ENCODE measurements at places on chromosomes 5 and 9. TPM values are rescaled to one million over a fixed set of nuclear protein-coding genes. Genes with fewer than 3 reads are reported as not detected.

- DNase-seq: no peak
These were observed 21.8 kb upstream of the FKTN start for GRCh38 chr9:105535920-105536668.

DNA sequence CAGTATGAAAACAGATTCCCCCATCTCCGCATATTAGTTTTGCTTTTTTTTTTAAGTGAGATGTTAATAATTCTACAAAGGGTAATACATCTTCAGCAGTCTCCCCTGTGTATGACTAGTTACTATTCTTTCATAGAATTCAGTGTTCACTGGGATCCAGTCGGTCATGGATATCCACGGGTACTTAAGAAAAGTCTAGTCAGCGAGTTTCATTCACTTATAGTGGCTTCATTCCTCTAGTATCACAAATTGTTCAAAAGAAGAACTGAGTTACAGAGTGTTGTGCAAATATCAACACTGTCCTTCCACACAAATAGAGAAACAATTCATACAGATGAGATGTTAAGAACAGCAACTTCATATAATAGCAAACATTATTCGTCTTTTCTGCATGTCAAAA, 35.7 kb downstream of the BNC2 start:
- DNase-seq: no peak

GRCh38 chr5:68499987-68500386, 284.4 kb downstream of the PIK3R1 start:
- DNase-seq: no peak

DNA sequence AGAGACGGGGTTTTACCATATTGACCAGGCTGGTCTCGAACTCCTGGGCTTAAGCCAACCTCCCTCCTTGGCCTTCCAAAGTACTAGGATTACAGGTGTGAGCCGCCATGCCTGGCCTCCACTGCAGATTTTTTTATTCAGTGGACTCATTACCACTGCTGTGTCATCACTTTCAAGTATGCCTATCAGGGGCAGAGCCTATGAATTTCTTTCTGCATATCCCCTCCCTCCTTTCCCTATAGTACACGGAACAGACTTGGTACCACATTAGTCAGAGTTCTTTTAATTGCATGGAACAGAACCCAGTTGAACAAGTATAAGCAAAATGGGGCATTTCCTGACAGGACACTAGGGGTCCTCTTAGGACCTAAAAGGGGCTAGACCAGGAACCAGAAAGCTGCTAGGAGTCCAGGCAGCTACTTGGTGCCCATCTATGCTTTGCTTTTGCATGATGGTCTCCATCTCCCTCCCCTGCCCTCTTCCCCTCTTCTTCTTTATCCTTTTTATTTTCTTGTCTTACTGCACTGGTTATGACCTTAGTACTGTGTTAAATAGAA, 5.8 kb downstream of the BSPRY start:
- no peak for DNase-seq

DNA sequence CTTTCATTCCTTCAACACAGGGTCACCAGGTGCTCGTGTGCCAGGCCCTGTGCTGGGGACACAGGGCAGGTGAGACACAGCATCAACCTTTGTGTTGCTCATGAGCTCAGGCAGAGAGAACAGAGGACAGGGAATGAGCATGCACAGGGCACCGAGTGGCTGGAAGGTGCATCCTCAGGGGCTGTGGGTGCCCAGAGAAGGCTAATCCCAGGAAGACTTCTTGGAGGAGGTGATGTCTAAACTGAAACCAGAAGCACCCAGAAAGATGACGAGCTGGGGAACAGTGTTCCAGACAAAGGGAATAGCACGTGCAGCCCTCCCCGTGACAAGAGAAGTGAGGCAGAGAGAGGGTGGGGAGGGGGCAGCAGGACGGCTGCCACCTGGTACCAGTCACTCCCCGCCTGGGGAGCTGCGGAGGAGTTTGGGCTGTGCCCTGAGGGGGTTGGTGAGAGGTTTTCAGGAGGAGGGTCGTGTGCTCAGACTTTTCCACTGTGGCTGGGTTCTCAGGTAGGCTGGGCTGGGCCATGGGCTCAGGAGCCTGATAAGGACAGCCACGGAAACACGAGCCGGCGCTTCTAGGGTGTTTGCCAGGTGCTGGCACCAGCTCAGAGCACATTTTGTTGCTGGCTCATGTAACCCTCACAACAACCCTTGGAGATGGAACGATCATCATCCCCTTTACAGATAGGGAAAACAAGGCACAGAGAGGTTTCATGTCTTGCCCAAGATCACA, 46.0 kb downstream of the HMCN2 start:
- DNase-seq: no peak

GRCh38 chr9:20352591-20352990, 269.7 kb downstream of the MLLT3 start:
- DNase-seq: peak; percentile 25

- no peak for DNase-seq
These were observed 15.4 kb downstream of the FAM174A start for GRCh38 chr5:100550531-100551051.

DNA sequence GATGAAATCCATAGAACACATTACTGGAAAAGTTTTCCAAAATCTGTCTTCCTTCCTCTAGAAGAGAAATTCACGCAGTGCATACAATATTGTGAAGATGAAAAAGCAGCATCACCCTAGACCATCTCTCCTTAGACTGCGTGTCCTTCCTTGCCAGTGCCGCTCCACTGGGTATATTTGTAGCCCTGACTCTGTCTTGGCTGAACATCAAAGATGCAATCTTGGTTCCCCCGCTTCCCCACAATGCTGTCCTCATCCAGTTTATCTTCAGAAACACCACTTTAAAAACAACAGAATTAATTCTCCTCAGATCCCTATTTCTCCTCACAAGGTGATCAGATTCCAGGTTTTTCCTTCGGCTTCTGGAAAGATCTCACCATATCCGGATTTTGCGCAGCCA, 53.9 kb downstream of the ROR2 start:
- no peak for DNase-seq

GRCh38 chr5:115298811-115299210, 2.4 kb upstream of the CCDC112 start:
- no peak for DNase-seq

DNA sequence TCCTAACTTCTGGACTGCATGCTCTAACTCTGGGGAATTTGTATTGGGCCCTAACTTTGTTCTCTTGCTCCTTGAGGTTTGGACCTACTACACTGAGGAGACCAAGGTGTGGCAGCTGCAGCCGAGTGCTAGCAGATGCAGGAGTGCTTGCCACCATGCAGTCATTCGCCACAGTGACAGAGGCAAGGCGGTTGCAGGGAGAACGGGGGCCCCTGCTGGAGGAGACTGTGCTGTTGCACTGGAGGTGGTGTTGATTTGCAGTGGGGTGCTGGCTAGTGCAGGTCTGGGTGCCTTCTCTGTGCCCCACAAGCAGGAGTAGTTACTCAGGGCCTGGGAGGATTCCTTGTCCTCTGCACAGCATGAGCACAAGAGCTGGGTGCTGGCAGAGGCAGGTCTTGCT, 22.4 kb upstream of the DIRAS2 start:
- DNase-seq: no peak

DNA sequence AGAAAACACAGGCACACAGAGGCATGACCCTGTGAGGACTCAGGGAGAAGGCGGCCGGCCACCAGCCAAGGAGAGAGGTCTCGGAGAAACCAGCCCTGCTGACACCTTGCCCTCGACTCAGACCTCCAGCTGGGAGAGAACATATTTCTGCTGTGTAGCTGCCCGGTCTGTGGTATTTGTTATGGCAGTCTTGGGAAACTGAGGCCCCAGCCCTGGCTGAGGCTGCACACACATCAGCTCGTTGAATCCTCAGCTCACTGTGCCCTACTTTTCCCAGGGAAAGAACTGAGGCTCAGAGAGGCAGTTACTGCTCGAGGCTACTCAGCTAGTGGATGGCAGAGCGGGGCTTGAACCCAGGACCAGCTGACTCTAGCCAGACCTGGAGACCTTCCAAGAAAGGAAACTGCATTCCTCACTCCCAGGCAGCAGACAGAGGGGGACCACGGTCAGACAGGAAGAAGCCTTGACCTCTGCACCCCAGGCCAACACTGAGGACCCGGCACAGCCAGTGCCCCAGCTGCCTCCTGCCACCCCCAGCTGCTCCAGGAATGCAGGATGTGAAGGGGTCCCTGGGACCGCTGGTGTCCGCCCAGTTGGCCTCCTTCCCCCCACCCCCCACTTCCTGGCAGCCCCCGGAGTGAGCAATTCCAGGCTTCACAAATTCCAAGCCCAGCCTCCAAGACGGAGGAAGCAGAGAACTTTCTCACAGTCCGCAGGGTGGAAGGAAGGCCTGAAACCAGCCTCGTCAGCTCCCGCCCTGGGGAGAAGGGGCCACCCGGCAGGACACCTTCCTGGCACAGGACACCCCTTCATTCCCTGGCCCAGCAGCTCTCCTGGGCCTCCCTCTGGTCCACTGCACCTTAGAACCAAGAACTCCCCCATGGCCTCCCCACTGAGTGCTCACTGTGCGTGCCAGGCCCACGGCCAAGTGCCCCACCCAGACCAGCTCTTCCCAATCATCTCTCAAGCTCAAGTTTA, 69.9 kb downstream of the LRSAM1 start:
- DNase-seq: peak; percentile 87

DNA sequence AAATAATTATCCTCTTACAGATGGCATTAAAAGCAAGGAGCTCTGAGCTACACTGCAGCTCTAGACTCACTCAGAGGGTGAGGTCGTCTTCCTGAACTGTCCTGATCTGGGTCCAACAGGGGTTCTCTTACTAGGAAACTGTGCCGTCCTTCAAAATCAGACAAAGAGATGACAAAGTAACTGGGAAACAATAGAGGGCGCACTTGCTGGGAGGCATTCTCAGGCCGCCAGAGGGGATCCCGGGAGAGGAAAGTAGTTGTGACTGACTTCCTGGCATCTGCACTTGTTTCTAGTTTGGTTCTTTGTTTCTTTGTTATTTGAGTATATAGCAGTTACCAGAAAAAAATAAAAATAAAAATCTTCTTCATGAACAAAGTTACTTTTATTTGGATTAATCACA, 142.9 kb upstream of the MSX2 start:
- no peak for DNase-seq

DNA sequence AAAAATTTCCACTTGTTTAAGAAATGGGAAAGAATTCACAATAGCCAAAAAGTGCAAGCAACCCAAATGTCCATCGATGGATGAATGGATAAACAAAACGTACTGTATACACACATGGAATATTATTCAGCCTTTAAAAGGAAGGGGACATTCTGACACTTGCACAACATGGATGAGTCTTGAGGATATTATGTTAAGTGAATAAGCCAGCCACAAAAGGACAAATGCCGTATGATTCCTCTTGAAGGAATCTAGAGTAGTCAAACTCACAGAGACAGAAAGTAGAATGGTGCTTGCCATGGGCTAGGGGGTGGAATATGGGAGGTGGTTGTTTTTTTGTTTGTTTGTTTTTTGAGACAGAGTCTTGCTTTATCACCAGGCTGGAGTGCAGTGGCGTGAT, 3.8 kb upstream of the ATP6V0E1 start:
- DNase-seq: no peak

GRCh38 chr9:113449376-113449775, 14.2 kb upstream of the RGS3 start:
- DNase-seq: no peak

DNA sequence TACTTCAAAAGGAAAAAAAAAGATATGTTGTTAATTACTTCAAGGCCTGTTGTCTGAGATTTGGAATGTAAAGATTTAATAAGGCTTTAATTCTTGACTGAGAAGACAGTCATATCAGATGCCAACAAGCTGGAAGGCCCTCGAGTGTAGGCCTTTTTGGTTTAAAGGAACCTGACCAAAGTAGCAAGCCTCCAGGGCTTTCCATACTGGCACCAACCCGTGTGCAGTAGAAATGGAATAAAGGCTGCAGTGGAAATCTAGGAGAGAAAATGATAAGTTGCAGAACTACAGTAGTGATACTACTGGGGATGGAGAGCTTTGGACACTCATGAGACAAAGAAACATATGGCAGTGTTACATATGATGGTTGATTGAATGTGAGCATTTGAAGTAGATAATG, 358.0 kb downstream of the TAF11L14 start:
- DNase-seq: no peak

GRCh38 chr5:177392765-177393164, 7.7 kb downstream of the PFN3 start:
- DNase-seq: no peak

DNA sequence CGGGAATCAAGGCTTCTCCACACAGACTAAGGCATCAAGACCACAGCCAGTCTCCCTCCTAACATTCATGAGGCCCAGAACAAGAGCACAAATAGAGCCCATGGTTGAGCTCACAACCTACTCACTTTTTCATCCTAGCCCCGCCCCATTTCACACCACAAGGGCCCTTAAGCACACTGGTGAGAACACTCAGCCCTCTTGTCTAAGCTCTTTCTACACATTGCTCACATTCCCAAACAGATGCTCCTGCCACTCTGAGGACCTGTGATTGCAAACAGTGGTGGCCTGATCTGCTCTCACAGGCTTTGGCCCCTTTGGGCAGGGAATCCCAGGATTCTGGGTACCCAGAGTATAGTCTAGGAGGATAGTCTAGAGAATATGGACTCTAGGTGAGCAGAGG, 54.0 kb downstream of the FEM1C start:
- DNase-seq: no peak

GRCh38 chr5:28602429-28602828, 1564.0 kb upstream of the CDH9 start:
- no peak for DNase-seq

GRCh38 chr5:39854771-39855410, 430.1 kb upstream of the DAB2 start:
- DNase-seq: no peak

DNA sequence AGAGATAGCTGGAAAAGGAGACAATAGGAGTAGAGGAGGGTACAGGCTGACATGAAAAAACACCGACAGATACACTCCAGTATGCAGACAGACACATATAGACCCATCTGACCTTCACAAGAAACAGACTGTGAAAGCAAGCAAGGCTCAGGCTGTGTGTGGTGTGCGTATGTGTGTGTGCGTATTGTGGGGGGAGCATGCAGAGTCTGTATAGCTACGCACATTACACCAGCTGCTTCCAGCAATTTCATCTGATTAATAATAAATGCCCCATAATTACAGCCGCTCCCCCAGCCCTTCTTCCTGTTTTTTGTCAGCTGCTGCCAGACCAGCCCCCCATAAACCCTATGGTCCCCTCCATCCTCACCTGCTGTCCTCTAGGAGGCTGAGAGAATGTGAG, 6.7 kb downstream of the CNTFR start:
- no peak for DNase-seq

Gene PAPPA
- total RNA-seq: 5.3 TPM

Gene PCA3
- not detected for total RNA-seq

Gene MAMDC4
- 1.0 TPM for total RNA-seq

Gene IQGAP2
- not detected for total RNA-seq

Gene MARCHF11
- total RNA-seq: not detected

Gene PHAX
- 94.9 TPM for total RNA-seq

Gene MAT2B
- total RNA-seq: 97.6 TPM

Gene RLN1
- not detected for total RNA-seq

Gene FST
- 7.3 TPM for total RNA-seq

Gene F2RL1
- total RNA-seq: 0.41 TPM

Gene FOXD4
- 0.24 TPM for total RNA-seq

Data from SJSA1 (cell line).